ENCODE measurements at places on chromosomes 6 and 20.

GRCh38 chr20:33059741-33060390 is 6.2 kb downstream of the BPIFB3 start:
- no peak for DNase-seq

DNA sequence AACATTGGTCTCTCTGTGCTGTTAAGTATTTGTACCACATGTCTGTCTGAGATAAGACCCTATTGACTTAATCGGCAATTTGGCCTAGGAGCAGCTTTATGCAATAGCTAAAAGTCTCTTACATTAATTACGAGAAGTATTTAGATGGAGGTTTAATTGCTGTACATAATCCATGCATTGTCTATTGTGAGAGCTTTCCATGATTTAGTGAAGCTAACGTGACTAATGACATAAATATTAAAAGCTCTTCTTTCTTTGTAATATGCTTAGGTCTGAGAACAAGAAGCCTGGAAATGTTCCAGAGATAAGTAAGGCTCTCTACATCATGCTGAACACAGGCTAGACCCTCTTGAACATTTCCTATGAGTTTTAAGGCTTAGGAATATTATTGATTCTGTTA is 32.7 kb upstream of the FAM83B start:
- DNase-seq = no peak

DNA sequence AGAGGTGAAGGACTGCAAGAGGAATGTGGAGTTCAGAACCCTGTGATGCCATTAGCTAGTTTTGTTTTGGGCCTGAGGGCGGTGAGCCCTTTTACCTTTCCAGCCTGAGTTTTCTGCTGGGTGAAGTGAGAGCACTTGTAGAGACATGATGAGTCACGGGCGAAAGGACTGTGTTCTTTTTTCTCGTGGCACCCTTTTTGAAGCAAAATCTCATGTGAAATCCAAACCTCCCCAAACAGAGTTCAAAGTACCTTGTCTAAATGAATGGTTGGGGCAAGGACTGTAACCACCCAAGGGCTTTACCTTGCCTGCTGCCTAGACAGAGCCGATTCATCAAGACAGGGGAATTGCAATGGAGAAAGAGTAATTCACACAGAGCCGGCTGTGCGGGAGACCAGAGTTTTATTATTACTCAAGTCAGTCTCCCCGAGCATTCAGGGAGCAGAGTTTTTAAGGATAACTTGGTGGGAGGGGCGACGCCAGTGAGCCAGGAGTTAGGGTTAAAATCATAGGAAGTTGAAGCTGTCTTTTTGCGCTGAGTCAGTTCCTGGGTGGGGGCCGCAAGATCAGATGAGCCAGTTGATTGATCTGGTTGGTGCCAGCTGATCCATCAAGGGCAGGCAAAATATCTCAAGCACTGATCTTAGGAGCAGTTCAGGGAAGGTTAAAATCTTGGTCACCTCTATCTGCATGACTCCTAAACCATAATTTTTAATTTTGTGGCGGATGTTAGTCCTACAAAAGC is 25.8 kb downstream of the SAMD5 start:
- DNase-seq = no peak

- no peak for DNase-seq
Measured at GRCh38 chr6:83071707-83072106, 4.2 kb downstream of the DOP1A start.

DNA sequence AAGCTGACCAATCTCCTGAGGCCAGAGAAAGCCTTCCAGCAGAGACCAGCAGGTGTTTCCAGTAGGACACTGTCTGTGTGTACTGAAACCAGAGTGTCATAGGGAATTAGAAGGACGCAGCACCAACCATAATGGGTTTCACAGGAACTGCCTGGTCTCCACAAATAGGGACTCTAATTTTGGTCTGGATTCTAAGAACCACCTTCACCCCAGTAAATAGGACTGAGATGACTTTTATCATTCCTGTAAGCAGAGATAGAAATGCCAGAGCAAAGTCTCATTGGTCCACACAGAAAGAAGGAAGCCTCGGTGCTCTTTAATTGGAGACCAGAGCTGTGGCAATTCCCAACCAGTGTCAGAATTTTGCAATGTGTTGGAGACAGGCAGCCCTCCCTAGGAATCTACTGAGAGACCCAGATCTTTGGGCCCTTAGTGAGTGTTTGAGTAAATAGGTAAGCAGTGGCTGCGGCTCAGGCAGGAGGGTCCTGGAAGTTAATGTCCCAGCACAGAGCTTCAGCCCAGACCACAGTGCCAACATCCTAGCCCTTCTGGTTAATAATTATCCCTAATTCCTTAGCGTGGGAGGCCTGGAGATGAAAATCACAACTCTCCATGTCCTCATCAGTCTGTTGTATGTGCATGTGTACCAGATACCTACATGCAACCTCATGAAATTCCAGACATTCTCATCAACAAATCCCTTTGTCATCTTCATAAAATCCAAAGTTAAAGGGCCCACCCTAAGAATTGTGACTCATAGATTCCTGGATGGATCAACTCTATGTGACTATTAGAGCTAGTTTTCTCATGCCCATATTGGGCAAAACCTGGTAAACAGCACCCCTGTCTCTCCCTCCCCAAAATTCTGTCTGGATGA is 81.2 kb downstream of the UNC5CL start:
- DNase-seq = no peak

Measured in stimulated activated CD4-positive, alpha-beta T cell treated with anti-CD3 and anti-CD28 coated beads, Interleukin-1b, Interleukin-23, amount 100 ng/mL, for 1 hour (primary cell).